Effector CD8-positive, alpha-beta T cell (primary cell): ENCODE measurements at places on chromosomes 6 and 20.
A peak's percentile ranks its signal among the peaks of the same experiment; 100 is the strongest.

DNA sequence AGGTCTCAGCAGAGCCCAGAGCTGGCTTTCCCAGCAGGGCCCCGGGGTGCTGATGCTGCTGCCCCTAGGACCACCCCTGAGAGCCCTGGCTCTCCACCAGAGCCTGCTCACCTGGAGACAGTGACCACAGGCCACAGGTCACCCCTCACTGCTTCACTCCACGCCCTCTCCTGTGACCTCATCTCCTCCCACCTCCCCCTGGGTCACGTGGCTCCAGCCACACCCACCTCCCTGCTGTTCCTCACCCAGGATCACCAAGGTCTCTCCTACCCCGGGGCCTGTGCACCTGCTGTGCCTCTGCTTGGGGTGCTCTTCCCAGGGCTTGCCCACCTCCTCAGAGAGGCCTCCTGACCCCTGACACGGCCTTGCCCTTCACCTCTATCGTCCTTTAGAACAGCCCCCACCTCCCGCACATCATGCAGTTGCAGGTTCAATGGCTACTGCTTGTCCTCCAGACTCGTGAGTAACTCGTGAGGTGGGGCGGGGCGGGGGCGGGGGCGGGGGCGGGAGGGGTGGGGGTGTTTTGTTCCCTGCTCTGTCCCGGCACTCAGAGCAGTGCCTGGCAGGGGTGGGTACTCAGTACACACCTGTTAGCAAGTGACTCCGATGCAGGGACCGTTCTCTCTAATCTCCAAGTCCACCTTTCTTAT, 468.0 kb downstream of the PREX1 start:
- DNase-seq = no peak

GRCh38 chr20:61514018-61514365, 261.9 kb downstream of the CDH4 start:
- DNase-seq = no peak

DNA sequence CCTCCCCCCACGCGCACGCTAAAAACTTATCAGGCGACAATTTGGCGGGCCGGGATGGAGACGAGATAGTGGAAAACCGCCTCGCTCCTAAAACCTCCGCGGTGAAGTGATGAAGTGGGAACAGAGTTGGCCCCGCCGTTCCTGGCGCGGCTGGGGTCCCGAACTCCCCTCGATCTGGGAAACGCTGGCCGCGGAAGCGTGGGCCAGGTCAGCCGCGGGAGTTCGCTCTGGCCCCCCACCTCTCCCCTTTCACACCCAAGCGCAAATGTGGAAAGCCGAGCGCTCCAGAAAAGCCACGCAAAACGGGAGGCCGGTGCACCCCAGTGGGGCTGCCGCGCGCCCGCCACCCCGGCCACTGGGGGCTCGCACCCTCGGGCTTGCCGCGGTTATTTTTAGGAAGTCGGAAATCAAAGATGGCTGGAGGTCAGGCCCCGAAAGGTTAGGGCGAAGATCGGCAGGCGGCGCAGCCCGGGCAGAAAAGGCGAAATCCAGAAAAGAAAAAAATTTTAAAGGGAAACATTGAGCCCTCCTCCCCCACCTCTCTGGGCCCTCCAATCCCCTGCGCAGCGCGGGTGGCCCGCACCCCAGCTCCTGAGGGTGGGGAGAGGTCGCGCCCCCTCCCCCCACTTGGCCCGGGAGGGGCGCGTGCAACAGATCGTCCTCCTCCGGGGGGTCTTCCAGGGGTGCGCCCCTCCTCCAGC, 1.0 kb downstream of the SALL4 start:
- DNase-seq = no peak

GRCh38 chr6:98039443-98039842, 756.4 kb upstream of the MMS22L start:
- DNase-seq = no peak

DNA sequence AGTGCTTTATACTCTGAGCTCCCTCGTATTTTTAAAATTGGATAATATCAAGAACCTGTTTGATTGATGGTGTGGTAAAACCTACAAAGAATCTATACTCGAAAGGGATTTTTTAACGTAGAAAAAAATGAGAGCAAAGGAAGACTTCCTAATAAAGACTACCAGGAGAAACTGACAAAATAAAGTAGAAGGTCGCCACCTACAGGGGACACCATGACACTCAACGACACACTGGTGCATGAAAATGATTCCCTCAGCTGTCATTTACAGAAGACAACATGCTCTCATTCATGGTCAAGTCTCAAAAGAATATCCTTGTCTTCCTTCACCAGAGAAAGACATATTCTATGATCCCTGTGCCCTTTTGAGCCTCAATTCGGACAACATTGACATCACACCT, 10.1 kb upstream of the NHSL1 start:
- DNase-seq = no peak

- no peak for DNase-seq
Observed at GRCh38 chr6:149368065-149368464, 32.0 kb upstream of the SUMO4 start.

DNA sequence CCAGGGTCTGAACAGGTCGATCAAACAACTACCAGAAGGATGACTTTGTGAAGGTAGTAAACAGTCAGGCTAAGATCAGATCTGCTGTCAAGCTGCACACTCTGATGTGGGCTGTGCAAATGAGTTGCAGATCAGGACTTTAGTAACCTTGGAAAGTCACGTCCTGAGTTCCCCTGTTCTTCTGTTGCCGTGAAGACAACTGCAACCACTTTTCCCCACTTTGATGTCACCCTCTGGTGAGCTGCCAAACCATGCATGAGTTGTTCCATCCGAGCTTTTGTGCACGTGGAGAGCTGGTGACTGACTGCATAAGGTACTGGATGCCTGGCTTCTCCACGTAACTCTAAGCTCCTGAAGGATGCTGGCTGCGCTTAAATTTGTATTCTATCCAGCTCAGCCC, 111.0 kb downstream of the CD83 start:
- DNase-seq = no peak

- DNase-seq = no peak
Observed at GRCh38 chr6:148682990-148683389, 63.8 kb upstream of the UST start.

DNA sequence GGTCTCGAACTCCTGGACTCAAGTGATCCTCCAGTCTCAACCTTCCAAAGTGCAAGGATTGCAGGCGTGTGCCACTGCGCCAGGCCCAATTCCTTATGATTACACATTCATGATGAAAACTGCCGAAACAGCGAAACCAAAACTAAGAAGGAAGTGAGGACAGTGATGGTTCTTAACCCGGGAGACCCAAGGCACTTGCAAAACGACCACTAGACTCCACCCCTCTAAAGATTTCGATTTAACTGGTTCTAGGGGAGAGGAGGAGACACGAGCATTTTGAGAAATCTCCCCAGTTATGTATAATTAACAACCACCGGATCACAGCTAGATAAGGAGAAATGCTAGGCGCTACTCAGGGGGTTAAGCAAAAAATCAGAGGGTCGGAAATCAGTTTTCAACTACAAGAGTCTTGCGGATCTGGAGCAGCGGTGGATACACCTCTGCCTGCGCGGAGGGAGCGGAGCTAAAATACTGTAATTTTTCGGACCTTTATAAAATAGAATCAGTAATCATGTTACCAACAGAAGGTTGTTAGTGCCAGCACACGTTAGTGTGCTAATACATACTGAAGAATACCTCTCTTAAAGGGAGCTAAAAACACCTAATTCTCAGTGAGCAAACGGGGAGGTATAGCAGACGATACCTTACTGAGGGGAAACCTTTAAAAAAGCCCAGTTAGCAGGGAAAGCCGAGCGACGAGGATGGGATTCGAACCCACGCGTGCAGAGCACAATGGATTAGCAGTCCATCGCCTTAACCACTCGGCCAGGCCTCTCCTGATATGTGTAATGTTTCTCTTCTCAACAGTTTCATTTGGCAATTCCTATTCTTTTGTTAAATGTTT, 60.0 kb upstream of the BTN3A2 start:
- peak; percentile 69 for DNase-seq
